Midbrain (tissue), 1 donor: ENCODE measurements at places on chromosomes 1 and 21.

DNA sequence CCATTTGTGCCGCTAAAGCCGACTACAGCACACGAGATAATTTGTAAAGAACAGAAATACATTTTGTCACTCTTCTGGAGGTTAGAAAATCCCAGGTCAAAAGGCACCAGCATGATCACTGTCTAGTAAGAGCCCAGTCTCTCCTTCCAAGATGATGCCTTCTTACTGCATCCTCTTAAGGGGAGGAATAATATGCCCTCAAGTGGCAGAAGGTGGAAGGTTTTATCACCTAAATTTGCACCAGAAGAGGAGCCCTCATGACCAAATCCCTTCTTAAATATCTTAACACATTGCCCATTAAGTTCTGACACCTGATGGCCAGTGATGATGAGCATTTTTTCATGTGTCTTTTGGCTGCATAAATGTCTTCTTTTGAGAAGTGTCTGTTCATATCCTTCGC lies 326.7 kb upstream of the RGS18 start:
- DNase-seq, result no peak

- peak; percentile 15 for DNase-seq
Observed at GRCh38 chr1:218557731-218558130, 212.6 kb downstream of the TGFB2 start.

- DNase-seq, result no peak
Observed at GRCh38 chr1:53766831-53767405, 28.0 kb upstream of the GLIS1 start.

DNA sequence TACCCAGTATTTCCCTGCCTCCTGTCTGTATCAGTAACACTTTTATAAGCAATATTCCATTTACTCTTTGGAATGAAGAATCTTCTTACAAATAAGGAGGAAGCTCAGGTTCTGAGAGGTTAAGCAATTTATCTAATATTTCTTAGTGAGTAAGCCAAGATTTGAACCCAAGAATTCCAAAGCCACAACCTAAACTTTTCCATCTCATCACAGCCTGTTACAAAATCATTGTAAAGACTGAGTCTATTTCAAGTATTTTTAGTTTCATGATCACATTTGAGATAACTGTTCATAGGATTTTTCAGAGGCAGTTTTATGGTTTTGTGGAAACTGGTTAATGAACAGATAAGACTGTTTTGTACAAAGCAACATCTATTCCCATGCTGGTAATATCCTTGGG lies 29.8 kb upstream of the HHAT start:
- DNase-seq, result no peak

DNA sequence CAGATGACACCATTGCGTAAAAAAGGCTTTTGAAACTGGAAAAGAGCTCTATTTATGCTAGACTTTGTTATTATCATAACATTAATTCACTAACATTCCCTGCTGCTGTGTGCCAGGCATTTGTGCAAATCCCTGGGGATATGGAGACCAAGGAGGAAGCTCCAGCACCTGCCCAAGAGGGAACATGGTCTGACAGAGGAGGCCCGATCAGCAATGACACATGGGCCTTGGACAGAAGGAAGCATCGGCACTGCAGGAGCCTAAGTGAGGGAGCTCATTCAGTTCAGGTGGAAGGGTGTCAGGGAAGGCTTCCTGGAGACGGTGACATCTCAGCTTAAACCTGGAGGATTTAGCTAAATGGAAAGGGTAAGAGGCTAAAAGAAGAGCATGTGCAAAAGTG lies 13.9 kb downstream of the CAMK2N1 start:
- DNase-seq, result no peak

DNA sequence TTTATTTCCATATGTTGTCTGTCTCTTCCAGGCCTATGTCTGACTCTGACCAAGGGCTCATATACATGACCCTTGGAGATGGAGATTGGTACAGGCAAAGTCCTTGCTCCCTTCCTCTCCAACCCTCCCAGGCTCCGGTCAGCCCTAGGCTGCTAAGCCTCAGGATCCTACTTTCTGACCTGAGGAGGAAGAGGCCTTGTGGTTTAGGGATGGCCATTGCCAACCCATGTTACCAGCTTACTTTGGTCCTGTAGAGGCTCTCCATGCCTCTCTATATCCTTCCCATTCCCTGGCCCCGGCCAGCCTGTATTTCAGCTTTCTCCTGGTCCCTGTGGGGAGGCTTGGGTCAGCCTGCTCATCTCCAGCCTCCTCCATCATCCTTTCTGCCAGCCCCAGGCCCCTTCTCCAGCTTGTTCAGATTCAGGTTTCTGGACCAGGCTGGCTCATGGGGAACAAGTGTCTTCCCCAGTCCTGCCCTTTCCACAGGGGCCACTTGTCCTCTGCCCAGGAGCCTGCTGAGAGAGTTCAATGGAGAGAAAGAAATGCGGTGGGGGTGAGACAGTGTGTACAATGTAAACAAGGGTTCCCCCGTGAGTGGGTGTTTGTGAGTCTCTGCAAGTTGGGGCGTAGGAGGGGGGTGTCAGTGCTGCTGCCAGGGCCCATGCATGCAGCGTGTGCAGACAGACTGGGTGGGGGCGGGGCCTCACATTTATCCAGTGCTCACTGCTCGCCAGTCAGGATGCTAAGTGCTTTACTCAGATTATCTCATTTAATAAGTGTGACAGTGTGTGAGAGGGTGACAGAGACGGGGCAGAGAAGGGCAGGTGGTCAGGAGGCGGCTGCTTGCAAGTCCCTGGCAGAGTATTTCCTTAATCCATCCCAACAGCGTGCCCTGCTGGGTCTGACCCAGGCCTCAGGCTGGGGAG lies 31.3 kb upstream of the FOXO6 start:
- no peak for DNase-seq

DNA sequence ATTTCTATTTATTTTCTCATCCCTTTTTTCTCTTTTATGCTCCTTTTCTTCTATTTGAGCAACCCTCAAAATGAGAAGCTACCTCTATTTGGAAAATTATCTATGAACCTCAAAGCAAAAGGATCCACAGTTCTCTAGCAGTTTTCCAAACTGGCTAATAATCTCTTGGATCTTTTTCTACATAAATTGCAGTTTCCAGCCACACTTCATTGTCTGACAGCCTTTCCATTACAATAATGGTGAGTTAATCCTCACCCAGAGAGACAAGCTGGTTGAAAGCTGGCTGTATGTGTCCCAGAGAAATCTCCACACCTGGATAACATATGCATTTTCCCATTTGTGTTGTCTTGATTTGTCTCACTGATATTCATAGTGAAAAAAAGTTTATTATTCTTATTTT lies 16.5 kb upstream of the HSD17B7 start:
- DNase-seq, result no peak

DNA sequence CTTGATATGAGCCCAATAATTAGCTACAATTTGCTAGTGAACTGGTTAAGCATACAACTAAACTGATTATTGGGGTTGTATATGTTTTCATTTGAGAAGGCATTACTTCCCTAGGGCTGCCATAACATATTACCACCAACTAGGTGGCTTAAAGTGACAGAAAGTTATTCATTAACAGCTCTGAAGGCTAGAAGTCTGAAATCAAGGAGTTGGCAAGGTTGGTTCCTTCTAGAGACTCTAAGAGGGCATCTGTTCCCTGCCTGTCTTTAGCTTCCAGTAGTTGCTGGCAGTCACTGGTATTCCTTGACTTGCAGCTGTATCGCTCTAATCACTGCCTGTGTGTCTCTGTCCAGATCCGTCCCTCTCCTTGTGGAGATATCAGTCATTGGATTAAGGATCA lies 86.3 kb downstream of the LHX9 start:
- DNase-seq, result no peak

DNA sequence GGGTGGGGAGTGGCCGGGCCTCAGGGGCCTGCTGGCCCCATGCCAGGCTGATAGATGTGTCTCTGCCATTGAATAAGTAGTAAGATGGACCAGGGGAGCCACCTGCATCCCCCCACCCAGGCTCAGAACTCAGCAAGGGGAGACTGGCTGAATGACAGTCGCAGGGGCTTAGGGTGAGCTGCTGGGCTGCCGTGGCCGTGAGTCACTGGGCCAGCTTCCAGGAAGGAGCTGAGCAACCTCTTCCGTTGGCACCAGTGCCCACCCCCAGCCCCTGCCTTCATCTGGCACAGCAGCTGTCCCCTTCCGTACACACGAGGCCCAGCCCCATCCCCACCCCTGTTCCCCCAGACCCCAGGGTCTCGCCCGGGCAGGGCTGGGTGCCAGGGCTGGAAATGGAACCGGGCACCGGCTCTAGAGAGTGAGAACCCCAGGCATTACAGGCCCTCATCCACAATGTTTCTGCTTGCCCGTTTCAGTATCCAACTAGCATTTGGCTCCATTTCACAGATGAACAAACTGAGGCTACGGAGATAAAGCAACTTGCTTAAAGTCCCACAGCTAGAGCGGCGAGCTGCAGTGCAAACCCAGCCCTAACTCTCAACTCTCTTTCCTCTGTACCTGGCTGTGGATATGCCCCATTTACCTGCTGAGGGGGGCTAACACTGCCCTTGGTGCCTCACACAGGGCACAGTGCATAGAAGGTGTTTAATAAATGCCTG lies 10.2 kb downstream of the WNT4 start:
- DNase-seq, result no peak

DNA sequence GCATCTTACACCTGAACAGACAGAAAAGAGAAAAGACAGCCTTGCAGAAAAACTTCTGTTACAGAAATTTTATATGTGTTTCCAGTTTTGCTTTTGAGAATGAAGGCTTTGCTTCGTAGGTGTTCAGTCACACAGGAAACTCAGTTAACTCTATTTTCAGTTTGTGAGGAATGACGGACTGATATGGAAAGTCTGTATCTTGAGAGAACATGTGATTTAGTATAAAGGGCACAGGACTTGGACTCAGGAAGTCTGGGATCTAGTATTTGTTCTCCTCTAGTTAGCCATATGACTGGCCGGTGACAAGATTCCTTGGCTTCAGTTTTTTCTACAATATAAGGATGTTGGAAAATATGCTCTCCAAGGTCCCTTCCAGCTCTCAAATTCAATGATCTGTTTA lies 149.1 kb downstream of the OLFM3 start:
- no peak for DNase-seq

DNA sequence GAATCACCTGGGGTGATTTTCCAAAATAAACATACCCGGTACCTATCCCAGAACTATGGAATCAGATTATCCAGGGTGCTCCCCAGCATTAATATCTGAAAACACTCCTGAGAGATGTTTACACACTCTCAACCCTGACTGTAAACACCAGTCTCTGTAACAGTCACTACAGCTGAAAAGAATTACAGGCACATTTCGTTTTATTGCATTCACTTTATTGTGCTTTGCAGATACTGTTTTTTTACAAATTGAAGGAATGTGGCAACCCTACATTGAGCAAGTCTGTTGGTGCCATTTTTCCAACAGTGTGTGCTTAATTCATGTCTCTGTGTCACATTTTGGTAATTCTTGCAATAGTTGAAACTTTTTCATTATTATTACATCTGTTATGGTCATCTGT lies 31.8 kb downstream of the HSF2BP start:
- no peak for DNase-seq

- DNase-seq, result no peak
Observed at GRCh38 chr1:215269955-215270354, 187.4 kb downstream of the KCNK2 start.
